Activated CD4-positive, alpha-beta T cell treated with anti-CD3 and anti-CD28 coated beads for 1 hour (primary cell): ENCODE measurements at places on chromosomes 2 and 18.

GRCh38 chr18:79584491-79585394 lies 94.9 kb upstream of the CTDP1 start:
- DNase-seq: no peak

DNA sequence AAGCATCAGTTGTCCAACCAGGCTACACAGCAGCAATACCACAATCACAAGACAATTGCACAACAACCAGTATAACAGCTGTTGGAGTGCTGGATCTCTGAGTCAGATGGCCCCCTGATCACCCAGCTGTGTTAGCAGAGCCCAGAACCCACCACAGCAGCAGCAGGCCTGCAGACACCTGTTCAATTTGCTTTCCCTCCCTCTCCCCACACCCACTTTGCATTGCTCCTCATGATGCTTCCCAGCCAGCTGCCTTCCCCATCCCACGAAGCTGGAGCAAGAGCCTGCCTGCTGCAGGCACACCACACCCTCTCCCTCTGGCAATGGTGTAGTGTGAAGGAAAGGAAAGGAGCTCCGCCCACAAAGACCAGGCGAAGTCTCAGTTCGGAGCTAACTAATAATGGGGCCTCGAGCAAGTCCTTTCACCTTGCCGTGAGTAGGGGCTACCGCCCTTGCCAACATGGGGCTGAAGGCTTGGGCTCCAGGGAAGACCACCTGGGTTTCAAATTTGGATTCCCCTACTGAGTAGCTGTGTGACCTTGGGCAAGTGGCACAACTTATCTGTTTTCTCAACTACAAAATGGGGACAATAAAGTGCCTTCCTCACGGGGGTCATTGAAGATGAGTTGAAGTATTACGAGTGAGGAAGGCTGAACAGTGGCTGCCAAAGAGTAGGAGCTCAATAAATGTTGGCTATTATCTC lies 19.4 kb upstream of the ZBTB7C start:
- no peak for DNase-seq

GRCh38 chr18:51621113-51621863 lies 423.8 kb upstream of the MEX3C start:
- no peak for DNase-seq

- no peak for DNase-seq
Measured at GRCh38 chr2:88919087-88919738, 227.7 kb downstream of the RPIA start.

- no peak for DNase-seq
Measured at GRCh38 chr2:215724146-215724545, 288.3 kb upstream of the FN1 start.

DNA sequence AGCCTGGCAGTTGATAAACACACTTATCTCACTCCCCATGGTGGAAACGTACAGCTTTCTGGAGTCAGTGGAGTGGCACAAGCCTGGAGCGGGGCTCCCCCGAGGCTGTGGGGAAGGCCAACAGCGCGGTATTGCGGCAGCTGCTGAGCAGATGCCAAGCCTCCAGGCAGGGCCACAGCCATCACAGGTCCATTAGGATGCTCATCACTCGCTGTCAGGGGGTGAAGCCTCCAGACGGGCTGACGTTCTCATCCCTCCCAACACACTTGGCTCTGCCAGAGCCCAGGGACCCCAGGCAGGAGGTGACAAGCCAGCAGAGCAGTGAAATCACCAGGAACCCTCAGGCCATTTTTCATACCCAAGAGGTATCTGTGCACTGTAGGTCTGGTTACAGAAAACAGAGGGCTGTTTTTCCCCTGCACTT lies 529.2 kb upstream of the KLHL29 start:
- no peak for DNase-seq

DNA sequence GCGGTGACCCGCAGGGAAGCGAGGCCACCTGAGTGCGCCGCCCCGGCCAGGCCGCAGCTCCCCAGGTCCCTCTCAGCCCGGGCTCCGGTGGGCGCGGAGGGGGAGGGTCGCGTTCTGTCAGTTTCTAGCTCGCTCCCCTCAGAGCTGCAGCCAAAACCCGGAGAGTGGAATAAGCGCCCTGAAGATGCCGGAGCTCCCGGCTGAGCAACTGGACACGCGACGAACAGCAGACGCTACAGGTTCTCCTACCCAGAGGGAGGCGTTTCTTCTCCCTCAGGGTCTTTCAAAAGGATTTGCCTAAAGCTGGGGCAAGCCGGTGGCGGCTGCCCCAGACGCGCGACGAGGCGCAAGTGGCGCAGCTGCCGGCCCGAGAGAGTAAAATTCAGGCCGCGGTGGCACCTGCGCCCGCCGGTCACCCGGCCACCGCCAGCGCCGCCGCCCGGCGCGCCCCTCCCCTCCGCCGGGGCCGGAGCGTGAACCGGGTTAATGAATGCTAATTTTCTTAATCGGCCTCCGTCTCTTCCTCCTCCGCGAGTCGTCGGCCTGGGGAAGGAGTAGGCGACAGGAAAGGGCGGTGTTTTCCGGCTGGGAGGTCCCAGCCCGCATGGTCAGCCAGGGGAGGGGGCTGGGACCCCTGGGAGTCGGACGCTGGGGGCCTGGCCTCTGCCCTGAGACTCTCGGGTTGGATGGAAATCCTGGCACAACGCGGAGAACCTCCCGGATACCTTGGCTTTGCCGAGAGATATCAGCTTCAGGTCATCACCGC lies 845 bp upstream of the CDC42EP3 start:
- DNase-seq: peak; percentile 49

GRCh38 chr2:230155359-230155758 lies 64.4 kb downstream of the SP110 start:
- no peak for DNase-seq

DNA sequence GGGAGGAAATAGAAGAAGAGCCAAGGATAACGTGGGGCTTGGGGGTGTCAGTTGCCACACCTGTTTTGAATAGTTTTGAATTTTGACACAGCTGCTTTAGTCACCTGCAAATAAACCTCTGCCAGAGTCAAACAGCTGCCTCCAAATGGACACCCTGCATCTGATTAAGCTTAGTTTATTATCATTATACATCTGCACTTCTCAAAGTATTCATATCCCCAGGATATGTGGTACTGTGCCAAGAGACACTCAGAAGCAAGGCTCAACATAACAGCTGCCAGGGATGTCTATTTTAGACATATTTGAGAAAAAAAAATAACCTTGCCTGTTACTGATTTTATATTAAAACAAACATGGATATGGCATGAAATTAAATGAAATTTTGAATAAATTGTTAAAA lies 122.5 kb upstream of the WDR75 start:
- no peak for DNase-seq

- no peak for DNase-seq
Measured at GRCh38 chr2:130156624-130157004, 11.7 kb upstream of the CCDC74B start.

GRCh38 chr2:161233858-161234431 lies 73.7 kb downstream of the TANK start:
- DNase-seq: no peak

- no peak for DNase-seq
Measured at GRCh38 chr18:10284540-10285282, 169.7 kb upstream of the APCDD1 start.
